G401 (cell line): ENCODE measurements at places on chromosomes 2 and 18.

DNA sequence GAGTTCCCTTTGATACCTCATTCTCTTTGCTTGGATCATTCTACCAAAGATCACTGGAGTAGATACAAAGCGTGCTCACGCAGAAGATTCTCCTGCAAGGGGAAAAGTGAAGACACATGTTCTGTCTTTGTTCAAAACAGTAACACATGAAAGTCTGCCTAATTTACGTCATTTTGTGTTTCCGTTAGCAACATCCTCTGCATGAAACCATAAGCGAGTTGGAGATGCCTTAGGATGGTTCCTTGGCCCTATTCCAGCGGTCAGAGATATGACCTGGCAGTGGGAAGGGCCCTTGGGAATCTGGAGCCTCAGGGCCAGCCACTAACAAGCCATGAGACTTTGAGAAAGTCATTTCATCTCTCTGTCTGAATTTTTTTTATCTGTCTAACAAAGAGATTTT is 180.9 kb upstream of the TWIST2 start:
- DNase-seq: no peak

DNA sequence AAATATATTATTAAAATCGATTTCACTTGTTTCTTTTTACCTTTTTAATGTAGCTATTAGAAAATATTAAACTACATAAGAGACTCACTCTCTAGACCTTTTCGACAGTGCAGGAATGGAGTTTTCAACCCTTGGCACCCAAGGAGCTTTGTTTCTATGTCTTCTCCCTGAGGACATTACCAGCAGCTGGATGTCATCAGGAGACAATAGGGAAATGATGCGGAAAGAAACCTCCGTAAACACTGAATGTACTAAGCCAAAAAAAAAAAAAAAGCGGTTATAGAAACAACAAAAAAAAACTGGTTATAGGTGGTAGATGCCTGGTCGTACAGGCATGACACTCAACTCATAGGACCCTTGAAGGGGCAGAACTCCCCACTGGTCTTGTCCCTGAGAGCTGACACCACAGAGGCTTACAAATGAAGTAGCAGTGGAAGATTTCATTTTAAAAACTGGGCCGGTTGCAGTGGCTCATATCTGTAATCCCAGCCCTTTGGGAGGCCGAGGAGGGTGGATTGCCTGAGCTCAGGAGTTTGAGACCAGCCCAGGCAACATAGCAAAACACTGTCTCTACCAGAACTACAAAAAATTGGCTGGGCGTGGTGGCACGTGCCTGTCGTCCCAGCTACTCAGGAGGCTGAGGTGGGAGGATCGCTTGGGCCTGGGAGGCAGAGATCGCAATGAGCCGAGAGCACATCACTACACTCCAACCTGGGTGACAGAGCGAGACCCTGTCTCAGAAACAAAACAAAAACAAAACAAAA is 23.8 kb downstream of the THAP4 start:
- no peak for DNase-seq

GRCh38 chr2:101251844-101252407 is 760 bp upstream of the CNOT11 start:
- DNase-seq: peak; percentile 52

DNA sequence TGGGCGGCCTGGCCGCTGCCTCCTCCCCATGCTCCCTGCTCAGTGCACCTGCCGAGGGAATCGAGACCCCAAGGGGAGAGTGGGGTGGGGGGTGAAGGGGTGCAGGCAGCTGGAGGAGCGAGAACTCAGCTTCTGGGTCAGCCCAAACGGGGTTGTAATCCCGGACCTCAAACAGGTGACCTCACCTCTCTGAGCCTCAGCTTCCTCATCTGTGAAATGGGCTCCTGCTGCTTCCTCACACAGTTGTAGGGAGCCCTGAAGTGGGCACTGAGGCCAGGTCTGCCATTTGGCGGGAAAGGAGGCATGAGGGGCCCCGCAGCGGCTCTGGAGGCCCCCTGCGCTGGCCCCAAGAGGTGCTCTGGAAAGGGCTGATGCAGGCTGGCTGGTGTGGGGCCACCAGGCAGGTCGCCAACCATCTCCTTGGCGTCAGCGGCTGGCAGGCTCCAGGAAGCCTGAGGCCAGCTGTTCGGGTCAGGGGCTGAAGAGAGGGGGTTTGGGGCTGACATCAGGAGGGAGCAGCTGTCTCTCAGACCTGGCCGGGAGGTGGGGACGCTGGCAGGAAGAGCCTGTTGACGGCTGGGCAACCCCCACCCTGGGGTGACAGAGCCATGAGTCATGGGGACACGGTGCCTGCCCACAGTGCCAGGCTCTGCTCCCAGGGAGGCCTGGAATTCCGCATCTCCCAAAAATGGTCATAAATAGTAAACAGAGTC is 4.9 kb downstream of the KLHL30 start:
- no peak for DNase-seq

DNA sequence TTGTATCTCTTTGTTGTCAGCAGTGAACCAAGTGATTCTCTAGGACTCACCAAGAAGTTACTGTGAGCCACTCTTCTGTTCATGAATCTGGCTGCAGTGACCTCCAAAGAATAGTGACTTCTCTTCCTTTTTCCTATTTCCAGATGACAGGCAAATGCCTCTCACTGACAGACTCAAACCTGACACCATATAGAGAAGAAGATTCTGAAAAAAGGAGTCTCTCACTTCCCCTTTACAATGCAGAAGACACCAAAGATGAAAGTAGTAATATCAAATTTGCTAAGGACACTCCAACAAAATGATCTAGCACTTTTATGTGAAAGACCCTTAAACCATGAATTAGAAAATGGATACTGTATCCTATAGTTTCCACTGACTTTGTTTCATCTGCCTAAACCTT is 44.4 kb upstream of the SETBP1 start:
- no peak for DNase-seq

DNA sequence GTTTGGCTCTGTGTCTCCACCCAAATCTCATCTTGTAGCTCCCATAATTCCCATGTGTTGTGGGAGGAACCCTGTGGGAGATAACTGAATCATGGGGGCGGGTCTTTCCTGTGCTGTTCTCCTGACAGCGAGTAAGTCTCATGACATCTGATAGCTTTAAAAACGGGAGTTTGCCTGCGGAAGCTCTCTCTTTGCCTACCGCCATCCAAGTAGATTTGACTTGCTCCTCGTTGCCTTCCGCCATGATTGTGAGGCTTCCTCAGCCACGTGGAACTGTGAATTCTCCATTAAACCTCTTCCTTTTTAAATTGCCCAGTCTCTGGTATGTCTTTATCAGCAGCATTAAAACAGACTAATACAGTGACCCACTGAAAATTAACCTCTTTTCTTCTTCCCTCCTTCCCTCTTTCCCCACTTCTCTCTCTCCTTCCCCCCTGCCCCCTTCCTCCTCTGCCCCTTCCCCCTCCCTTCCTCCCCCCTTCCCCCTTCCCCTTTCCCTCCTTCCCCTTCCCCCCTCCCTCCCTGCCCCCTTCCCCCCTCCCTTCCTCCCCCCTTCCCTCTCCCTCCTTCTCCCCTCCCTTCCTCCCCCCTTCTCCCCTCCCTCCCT is 818.8 kb downstream of the SLC4A3 start:
- no peak for DNase-seq

GRCh38 chr2:39504790-39505335 is 67.8 kb upstream of the MAP4K3 start:
- DNase-seq: no peak
